ENCODE measurements at places on chromosomes 12 and 14. TPM values are rescaled to one million over a fixed set of nuclear protein-coding genes. Genes with fewer than 3 reads are reported as not detected.

- DNase-seq = no peak
Measured at GRCh38 chr12:1885082-1885596, 33.3 kb downstream of the CACNA2D4 start.

DNA sequence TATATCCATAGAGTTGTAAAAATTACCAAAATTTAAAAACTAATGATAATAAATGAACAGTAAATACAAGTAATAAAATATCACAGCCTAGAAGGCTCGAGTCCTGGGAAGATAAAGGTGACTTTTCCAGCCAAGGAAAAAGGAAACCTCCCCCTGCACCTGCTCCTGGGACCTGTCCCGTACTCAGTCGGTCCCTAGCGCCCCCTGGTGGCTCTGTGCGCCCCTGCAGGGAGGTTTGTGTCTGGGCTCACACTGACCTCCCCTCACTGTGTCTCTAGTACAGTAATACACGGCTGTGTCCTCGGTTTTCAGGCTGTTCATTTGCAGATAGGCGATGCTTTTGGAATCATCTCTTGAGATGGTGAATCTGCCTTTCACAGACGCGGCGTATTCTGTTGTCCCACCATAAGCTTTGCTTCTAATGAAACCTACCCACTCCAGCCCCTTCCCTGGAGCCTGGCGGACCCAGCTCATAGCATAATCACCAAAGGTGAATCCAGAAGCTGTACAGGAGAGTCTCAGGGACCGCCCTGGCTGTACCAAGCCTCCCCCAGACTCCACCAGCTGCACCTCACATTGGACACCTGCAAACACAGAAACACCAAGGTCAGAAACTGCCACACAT, 1030.4 kb downstream of the TMEM121 start:
- DNase-seq = no peak

NRL gene
- total RNA-seq = 2.4 TPM

MYRFL gene
- total RNA-seq = 0.32 TPM

DNA sequence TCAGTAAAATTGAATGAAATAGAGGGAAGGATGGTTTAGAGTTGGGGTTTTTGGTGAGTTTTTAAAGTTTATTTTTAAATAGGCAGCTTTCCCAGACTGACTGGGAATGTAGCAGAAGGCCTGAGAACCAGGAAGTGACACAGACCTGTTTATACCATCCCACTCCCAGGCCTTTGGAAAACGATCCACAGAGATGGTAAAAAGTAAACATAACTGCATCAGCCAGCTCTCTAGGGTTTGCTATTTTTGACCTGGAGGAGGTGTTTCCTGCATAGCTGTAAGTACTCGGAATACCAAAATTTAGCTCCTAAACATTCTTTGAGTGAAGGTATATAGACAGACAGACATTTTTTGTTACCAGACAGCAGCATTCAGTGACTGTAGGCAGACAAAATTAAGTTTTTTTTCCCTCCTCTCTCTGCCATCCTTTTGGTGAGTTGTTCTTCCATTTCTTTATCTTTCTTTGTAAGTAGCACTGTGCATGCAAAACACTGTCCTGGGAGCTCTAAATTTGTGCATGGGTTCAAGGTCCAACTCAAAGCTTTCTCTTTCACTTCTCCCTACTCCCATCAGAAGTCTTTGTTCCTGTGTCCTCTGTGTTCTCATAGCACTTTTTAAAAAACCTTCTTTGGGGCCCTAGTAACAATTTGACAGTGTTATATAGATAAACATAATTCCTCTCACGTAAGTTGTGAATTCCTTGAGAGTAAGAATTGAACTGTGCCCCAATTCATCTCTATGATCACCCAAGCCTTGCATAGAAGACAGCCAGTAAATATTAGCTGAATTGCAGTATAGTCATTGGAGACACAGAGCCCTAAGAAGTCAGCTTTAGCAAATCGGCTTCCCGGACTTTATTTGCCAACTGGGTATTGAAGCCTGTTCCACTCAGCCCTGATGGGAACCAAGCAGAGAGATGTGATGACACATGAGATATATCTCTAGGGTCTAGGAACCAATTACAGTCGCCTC, 37.4 kb downstream of the SUSD6 start:
- no peak for DNase-seq

GRCh38 chr14:49879646-49880204, 13.2 kb upstream of the ARF6 start:
- no peak for DNase-seq

CLEC4E gene
- not detected for total RNA-seq

FLRT2 gene
- total RNA-seq = 6.3 TPM

CLEC2A gene
- total RNA-seq = not detected

All from cardiac septum (tissue), 1 donor.